ENCODE measurements at places on chromosomes 3 and 15.

DNA sequence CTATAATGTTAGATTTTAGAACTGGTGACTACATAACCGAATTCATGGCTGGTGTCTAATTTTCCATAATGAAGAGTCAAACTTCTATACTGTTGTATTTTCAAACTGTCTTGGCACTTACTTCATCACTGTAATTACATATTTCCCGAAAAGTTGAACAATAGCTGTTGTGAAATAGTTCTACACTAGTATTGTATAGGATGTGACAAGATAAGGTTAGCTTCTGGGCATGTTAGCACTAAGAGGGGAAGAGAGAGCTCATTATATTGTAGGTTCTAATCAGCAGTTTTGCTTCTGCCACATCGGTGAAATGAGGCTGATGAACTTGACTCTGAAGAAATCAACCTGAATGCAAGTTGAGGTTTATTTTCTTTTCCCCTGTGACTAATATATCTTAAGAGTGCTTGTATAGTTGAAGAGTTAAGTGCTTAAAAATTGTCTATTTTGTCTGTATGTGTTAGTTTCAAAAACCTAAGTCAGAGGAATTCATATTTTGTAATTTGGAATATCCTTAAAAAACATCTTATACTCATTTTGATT, 8.9 kb downstream of the GYG1 start:
- no peak for DNase-seq

GRCh38 chr3:178146406-178146831, 389.8 kb upstream of the KCNMB2 start:
- peak; percentile 30 for DNase-seq

DNA sequence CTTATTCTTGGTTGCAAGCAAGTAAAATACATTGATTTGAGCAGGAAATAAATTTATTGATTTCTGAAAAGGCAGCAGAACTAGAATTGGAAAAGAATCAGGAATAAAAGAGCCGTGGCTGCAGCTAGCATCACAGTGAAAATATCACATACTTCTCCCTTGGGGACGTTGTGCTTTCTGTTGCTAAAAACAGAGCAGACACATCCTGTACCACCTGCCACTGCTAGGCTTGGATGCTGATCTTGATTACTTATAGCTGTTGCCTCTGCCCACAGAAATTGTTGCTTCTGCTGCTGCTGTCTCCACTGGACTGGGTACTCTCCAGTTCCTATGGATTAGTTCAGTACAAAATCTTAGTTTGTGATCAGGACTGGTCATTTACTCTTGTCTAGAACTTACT, 283.8 kb downstream of the C3orf38 start:
- no peak for DNase-seq

GRCh38 chr3:123349201-123349535, 99.7 kb downstream of the ADCY5 start:
- no peak for DNase-seq

DNA sequence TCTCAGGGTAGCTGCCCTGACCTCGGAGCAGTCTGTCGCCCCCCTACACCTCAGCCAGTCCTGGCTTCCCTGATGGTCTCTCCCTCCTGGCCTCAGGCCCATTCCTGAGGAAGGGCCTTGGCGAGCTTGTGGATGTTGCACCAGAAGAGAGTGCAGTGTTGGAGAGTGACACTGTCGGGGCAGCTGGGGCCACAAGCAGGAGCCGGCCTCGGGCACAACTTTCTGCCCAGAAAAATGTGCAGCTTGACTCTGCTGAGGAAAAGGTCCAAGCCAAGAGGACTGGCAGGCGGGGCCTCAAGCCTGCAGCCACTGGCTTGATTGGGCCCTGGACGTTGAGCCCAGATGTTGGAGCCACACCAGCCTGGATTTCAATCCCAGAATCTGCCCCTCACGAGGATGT, 12.8 kb downstream of the HEMK1 start:
- no peak for DNase-seq

GRCh38 chr3:63245726-63246241, 32.3 kb upstream of the SYNPR start:
- no peak for DNase-seq

DNA sequence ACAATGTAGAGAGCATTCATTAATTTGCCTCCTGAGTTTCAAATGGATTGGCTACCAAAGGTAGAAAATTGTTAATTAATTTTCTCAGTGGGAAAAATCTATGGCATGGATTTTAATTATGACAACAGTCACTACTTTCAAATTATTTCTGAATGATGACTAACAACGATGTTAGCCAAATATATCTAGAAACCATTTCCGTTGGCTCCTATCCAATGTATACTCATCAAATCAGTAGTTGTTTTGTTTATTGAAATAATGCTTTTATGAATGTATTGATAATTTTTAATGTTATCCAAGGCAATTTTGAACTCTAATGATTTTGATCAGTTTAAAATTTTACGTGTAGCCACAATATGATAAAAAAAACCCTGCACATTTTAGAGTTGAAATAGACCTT, 333.4 kb downstream of the NAALADL2 start:
- DNase-seq, result no peak

- peak; percentile 66 for DNase-seq
Observed at GRCh38 chr3:48018841-48019240, 2.6 kb upstream of the MAP4 start.

GRCh38 chr3:171876680-171877147, 33.6 kb downstream of the TMEM212 start:
- peak; percentile 99 for DNase-seq
